ENCODE measurements at places on chromosomes 4 and X. TPM values are rescaled to one million over a fixed set of nuclear protein-coding genes. Genes with fewer than 3 reads are reported as not detected.

Gene SSX2B
- total RNA-seq = not detected

- no peak for DNase-seq
- H3K4me1 ChIP-seq = no peaks in the 10 kb centered on the region
- H3K36me3 ChIP-seq = no peaks in the 10 kb centered on the region
- no peak overlapping the region for H3K4me3 ChIP-seq
These were observed 1794.0 kb downstream of the STIM2 start for GRCh38 chr4:28654618-28655017.

GRCh38 chr4:87499403-87500091 lies 29.6 kb downstream of the SPARCL1 start:
- H3K4me3 ChIP-seq = no peak overlapping the region
- no peaks in the 10 kb centered on the region for H3K27me3 ChIP-seq
- no peaks in the 10 kb centered on the region for H3K36me3 ChIP-seq
- H3K27ac ChIP-seq = peak overlapping the region; percentile 8
- DNase-seq = no peak

DNA sequence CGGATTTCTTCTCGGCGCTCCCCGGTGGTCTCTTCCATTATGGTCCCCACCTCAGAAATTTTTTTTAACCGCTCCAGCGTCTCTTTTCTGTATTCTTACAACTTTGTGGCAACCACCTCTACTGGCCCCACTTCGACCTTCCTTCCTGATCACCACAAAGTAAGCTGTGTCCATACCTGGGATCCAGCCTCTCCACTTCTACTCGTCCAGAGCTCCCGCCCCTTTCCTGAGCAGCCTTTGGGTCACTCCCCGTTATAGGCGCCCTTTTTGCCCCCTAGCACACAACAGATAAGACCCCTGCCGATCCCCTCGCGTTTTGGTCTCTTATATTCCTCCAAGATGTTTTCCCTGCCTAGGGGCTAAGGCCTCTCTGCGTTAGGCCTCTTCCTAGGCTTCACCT lies 557 bp downstream of the PIGG start:
- H3K27ac ChIP-seq = peak overlapping the region; percentile 89
- no peaks in the 10 kb centered on the region for H3K36me3 ChIP-seq

DNA sequence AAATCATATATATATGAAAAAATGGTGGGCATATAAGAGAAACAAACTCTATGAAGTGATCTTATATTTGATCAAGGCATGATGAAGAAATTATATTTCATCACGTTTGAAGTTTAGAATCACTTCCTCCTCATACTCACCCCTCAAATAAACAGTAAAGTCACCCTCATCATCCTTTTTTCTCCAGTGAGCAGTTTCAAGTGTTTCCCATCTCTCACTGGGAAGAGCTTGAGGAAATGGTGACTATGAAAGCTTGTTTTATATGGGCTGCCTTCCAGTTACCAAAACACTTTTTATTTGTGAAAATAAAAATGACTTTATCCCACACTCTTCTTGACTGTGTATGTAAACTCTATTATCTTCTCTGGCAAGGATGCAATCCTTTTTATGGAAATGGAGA lies 16.8 kb downstream of the PDLIM3 start:
- H3K27me3 ChIP-seq = no peaks in the 10 kb centered on the region
- H3K4me3 ChIP-seq = no peak overlapping the region

Gene ZNF718
- total RNA-seq = 4.6 TPM

DNA sequence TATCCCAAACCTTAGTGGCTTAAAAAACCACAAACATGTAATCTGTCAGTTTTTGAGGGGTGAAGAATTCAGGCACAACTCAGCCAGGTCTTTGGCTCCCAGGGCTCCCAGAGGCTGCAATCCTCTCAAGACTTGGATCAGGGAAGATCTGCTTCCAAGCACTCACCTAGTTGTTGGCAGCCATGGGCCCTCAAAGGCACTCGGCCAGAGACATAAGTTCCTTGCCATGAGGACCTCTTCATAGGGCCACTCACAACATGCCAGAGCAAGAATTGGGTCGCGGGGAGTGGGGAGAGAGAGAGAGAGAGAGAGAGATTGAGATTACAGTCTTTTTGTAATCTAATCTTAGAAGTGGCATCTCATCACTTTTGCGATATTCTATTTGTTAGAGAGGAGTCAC lies 77.1 kb upstream of the TBC1D9 start:
- DNase-seq = no peak
- H3K27ac ChIP-seq = no peak overlapping the region
- H3K36me3 ChIP-seq = no peaks in the 10 kb centered on the region
- no peak overlapping the region for H3K4me3 ChIP-seq
- H3K4me1 ChIP-seq = no peaks in the 10 kb centered on the region

GRCh38 chr4:84503495-84504437 lies 4.7 kb upstream of the NKX6-1 start:
- H3K4me1 ChIP-seq = no peaks in the 10 kb centered on the region
- no peak overlapping the region for H3K4me3 ChIP-seq
- H3K27me3 ChIP-seq = peaks cover 83% of the 10 kb centered on the region
- H3K36me3 ChIP-seq = no peaks in the 10 kb centered on the region

Measured in breast epithelium (tissue), 4 donors.